Stimulated activated CD4-positive, alpha-beta T cell treated with anti-CD3 and anti-CD28 coated beads, Interleukin-4, amount 100 ng/mL, for 1 hour (primary cell): ENCODE measurements at places on chromosomes 11 and 22.

DNA sequence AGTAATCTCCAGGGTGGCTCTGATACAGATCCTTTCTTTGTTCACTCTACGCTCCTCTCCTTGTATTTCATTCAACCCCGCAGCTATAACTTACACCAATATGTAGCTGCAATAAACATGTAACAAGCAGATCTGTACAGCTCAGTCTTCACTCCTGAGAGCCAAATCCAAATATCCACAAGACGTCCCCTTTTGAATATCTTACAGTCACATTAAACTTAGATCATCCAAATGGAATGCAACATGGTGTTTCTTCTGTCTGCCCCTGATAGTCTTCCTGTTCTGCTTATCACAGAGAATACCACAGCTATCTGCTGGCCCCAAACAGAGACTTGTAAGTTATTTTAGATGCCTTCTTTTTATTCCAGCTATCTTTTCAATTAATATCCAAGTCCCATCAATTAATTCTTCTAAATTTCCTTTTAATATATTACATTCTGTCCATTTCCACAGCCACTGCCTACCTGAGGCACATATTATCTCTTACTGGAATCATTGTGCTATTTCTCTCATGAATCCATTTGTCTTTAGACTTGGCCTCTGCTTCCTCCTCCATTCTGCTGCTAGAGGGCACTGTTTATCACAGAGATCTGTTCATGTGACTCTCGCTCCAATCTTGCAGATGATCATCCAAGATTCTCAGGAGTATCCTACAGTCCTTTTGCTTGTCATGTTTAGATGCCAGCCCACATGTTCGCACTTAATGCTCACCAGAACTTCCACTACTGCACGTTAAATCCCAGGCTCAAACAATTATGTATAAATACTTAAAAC, 908.6 kb downstream of the NTM start:
- DNase-seq: no peak

- no peak for DNase-seq
Measured at GRCh38 chr11:69488543-69488940, 7.1 kb downstream of the LINC01488 start.

DNA sequence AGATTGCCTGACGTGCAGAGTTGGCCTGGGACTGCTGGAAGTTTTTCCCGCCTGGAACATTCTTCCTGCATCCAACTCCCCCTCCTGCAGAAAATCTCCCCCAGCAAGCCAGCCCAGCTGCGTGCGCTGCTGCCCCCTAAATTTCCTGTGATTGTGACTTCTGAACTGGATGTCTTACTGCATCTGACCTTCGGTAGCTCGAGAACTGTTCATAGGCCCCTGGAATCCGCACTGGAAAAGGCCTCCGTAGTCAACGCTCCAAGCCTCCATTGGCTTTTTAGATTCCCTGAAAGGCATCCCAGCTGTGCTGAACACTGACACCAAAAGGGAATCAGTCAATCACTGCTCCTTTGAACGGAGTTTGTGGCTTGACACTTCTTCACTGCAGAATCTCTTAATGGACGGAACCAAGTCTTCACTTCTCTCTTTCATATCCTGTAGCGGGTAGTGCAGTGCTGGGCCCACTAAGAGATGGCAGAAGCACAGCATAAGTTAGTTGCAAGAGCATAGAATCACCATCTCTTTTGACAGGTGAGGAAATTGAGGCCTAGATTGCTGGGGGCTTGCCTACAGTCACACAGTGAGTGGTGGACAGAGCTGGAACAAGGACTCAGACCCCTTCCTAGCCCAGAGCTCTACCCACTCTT, 14.2 kb upstream of the RASD2 start:
- no peak for DNase-seq

- no peak for DNase-seq
Measured at GRCh38 chr11:61922539-61922938, 5.2 kb upstream of the RAB3IL1 start.

DNA sequence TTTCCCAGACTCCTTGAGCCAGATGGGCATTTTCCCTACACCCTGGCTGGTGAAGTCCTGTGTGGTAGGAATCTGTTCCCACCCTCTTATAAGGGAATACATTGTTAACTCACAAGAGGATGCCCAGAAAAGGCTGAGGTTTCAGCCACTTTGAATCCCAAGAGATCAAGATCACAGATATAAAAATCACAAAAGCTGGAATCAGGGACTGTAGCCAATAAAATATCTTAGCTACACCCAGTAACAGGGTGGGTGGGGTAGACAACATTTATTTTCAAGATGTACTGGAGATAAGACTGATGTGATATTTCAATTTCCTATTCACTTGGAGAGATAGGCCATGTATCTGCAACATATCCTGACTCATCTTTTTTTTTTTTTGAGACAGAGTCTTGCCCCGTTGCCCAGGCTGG, 50.3 kb downstream of the COPB1 start:
- DNase-seq: no peak

GRCh38 chr11:131371791-131372104, 1.3 kb downstream of the NTM start:
- no peak for DNase-seq

GRCh38 chr11:68345776-68346461, 33.5 kb downstream of the LRP5 start:
- no peak for DNase-seq

GRCh38 chr11:45028911-45029682, 78.4 kb upstream of the TP53I11 start:
- no peak for DNase-seq

GRCh38 chr11:122692444-122692843, 36.9 kb downstream of the UBASH3B start:
- DNase-seq: no peak

- no peak for DNase-seq
Measured at GRCh38 chr11:87251560-87251959, 213.8 kb downstream of the TMEM135 start.

DNA sequence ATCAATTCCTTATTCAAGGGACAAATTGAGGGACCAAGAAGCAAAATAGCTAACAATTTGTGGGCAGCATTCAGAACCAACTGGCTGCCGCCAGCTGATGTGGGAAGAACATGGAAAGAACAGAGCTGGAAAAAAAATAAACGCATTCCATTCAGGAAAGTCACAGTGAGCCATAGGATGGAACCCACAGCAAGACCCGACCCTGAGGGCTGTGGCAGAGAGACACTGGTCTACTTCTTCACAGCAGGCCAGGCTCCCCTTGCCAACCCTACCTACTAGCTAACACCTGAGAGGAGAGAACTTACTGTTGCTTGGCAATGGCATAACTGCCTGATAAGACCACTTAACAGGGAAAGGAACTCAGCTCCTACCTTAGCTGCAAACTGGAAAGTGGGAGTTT, 123.5 kb upstream of the APOA1 start:
- DNase-seq: no peak

GRCh38 chr22:17117890-17118289, 3.3 kb downstream of the TMEM121B start:
- DNase-seq: no peak

- no peak for DNase-seq
Measured at GRCh38 chr22:35524966-35525686, 15.5 kb upstream of the RASD2 start.

DNA sequence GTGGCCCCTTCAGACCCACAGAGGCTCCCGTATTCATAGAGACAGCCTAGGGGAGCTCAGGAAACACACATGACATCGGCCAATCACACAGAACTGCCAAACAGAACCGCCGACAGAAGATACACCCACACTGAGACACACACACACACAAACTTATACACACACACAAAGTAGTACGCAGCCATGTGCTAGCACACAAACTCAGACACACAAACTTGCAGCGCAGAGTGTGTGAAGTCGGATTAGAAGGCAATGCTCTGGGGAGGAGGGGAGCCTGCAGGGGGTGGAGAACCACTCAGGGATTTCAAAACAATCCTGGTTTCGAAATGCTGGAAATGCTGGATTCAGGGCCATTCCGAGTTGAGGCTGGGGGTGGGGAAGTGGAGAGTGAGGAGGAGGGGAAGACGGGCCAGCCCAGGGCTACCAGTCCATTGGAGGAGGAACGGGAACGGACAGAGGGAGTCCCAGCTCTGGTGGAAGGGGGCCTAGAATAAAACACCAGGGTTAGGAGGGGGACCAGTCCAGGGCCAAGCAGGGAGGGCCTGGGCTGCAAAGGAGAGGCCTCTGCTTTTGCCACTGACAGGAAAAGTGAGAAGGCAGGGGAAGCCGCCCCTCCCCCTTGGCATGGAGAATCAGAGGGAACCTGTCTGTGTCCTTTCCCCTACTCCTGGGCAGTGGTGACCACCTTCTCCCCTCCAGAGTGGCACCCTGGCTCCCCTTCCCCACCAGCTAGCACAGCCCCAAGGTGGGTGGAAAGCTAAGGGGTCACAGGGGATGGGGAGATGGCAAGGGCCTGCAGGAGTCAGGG, 4.4 kb downstream of the BCL9L start:
- DNase-seq: no peak

GRCh38 chr22:36365020-36365411, 22.8 kb downstream of the MYH9 start:
- DNase-seq: peak; percentile 85

DNA sequence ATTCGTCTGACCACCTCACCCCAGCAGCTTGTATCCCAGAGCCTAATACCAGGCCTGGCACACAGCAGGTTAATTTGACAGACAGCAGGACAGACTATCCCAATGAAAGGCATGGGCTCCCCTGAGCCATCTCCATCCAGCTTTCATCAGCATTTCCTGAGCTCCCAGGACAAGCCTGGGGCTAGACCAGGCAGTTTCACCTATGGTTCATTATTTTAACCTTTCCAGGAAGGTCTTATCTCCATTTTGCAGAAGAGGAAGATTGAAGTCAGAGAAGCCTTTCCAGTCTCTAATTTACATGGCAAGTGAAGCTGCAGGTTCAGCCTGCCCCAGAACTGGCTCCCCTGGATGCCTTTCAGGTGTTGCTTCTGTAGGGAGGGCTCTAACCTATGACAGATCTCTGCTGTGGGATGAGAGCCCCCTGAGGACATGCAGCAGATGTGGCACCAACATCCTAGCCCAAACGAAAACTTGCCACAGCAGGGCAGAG, 17.0 kb downstream of the ARRB1 start:
- DNase-seq: no peak

GRCh38 chr22:49825944-49826602, 1.6 kb downstream of the BRD1 start:
- peak; percentile 69 for DNase-seq

DNA sequence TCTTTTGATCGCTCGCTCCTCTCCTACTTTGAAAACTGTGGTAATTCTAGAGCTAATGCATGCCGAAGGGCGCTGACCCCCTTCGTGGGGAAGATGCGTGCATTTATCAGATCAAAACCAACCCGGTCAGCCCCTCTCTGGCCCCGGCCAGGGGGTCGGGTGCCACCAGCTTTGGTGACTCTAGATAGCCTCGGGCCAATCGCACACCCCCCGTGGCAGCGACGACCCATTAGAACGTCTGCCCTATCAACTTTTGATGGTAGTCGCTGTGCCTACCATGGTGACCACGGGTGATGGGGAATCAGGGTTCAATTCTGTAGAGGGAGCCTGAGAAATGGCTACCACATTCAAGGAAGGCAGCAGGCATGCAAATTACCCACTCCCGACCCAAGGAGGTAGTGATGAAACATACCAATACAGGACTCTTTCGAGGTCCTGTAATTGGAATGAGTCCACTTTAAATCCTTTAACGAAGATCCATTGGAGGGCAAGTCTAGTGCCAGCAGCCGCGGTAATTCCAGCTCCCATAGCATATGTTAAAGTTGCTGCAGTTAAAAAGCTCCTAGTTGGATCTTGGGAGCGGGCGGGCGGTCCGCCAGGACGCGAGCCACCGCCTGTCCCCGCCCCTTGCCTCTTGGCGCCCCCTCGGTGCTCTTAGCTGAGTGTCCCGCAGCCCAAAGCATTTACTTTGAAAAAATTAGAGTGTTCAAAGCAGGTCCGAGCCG, 3898.2 kb upstream of the OR11H1 start:
- no peak for DNase-seq

GRCh38 chr11:33691066-33691864, 9.4 kb downstream of the C11orf91 start:
- DNase-seq: no peak

DNA sequence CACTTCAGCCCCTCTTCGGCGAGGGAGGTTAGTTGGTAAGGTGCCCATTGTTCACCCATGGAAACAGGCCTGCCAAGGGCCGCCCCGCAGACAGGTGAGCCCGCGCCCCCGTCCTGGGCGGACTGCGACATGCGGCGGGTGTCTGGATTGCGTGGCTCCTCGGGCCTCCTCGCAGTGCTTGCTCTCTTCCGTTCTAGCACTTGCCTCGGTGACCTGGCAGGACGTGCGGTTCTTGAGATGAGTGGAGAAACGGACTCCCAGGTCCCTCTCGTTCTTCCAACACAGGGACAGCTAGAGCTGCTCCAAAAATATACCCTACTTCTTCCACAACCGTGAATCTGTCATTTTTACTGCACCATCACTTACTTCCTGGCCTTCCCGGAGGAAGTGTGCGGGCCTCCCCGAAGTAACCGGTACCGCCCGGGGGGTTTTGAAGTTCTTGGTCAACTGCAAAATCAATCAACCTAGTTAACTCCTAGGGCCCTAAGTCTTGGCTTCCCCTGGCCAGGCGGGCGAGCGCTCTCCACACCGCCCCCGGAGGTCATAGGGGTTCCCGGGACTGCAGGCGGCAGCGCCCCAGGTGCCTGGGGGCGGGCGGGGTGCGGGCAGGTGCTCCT, 745 bp upstream of the ZBTB44 start:
- peak; percentile 44 for DNase-seq

GRCh38 chr11:103842191-103842590, 194.2 kb upstream of the DDI1 start:
- no peak for DNase-seq

DNA sequence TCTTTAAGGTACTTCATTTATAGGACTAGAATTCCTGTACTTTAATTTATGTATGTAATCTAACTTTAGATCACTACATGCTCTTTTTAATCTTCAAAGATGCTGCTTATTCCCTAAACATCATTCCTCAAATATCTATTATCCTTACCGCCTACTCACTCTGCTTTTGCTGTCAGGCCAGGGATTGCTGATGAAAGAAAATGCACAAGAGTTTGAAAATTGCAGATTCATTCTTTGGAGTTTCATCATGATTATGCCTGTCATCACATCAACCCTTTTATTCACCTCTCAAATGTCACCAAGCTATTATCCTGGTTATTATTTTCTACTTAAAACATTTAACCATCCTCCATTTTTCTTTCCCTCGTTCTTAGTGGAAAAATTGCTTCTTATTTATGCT, 802.7 kb downstream of the METTL15 start:
- DNase-seq: no peak

DNA sequence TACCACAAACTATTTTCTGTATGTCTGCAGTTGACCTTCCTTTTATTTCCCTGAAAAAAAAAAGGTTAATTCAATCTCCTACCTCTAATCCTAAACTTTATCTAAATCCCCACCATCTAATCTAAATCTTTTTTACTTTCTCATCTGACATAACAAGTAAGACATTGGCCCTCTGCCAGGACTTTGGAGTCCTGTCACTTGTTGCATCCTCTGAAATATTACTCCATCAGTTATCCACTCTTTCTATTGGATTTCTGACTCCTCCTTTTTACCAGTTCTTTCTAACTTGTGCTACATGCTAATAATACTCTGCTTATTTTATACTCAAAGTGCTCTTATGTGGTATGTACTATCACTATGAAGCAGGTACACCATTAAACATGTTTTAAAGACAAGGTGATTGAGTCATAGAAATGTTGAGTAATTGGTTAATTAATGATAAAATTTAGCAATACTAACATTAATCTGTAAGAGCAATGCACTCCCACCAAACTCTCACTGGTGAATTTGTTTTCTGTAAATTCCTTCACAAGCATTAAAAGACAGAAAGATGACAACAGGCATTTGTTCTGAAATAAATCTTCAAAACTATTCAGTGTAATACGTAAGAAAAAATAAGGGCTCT, 914.2 kb upstream of the RAG2 start:
- no peak for DNase-seq

GRCh38 chr22:25025491-25026400, 73.2 kb downstream of the KIAA1671 start:
- DNase-seq: no peak
